ENCODE measurements at places on chromosomes 5 and 9.

DNA sequence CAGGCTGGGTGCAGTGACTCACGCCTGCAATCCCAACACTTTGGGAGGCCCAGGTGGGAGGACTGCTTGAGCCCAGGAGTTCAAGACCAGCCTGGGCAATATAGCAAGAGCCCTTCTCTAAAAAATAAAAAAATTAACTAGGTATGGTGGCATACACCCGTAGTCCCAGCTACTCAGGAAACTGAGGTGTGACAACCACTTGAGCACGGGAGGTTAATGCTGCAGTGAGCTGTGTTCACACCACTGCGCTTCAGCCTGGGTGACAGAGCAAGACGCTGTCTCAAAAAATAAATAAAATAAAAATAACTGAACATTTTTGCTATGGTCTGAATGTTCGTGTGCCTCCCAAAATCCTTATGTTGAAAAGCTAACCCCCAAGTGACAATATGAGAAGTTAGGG, 24.5 kb downstream of the AGTPBP1 start:
- DNase-seq = no peak

DNA sequence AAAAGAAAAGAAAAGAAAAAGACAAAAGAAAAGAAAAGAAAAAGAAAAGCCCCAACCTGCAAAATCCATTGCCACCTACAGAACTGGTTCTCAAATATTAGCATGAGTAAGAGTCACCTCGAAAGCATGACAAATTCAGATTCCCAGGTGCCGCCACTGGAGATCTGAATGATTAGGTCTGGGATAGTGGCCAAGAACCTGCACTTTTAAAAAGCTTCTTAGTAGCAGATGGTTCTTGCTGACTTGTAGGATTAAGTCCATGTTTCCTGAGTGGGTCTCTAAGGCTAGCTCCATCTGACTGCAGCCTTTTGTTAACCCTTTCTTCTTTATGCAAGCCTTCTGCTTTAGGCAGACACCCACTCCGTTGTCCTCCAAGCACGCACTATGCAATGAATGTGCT, 178.5 kb upstream of the CDH18 start:
- no peak for DNase-seq

DNA sequence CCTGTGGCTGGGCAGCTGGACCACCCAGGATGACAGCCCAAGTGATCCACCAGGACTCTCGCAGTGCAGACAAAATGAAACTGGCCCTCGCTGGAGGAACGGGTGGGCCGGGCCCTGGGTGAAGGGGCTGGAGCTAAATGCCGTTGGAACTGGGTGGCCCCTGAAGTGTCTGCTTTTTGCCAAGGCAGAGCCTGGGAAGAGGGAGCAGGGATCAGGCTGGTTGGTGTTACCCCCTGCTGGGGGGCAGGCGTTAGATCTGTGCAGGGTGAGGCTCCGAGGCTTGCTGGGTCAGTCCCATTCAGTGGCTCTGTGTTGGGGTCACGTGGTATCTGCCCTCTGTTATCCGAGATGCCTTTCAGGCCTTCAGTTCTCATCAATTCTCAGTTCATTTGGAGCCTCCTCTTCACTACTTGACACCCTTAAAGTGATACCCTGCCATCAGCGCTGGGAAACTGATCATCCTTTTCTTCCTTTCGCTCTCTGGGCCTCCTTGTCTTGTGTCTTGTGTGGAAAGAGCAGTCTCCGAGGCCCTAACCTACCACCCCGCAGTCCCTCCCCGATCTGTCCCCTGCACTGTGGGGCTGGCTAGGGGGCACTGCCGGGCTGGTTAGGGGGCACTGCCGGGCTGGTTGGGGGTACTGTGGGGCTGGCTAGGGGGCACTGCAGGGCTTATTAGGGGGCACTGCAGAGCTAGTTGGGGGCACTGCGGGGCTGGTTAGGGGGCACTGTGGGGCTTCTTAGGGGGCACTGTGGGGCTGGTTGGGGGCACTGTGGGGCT, 37.3 kb downstream of the COL5A1 start:
- DNase-seq = no peak

GRCh38 chr5:80442742-80443141, 34.9 kb downstream of the ZFYVE16 start:
- no peak for DNase-seq

- no peak for DNase-seq
These were observed 40.1 kb upstream of the RNF180 start for GRCh38 chr5:64125521-64125920.

DNA sequence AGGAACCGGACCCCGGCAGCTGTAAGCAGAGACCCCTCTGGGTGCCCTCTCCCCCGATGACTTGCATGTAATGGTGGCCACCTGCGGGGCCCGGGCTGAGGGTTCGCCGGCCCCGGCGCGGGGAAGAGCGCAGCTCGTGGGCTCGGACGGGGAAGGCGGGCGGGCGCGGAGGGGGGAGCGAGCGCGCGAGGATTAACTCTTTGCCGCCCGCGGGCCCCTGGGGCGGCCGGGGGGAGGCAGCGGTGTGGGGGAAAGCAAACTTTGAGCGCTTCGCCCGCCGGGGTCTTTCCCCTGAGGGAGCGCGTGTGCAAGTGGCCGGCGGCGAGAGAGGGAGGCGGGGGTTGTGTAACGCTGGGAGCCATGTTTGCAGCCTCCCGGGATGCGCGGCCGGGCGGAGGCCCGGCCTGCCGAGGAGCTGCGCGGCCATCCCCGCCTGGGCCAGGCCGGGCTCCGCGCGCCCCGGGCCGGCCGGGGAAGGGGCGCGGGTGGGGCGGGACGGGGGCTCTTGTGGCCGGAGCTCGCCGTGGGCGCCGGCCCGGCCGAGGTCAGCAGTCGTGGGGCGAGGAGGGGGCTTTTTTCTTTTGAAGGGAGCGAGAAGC, 547 bp downstream of the ANP32B start:
- DNase-seq = peak; percentile 73

DNA sequence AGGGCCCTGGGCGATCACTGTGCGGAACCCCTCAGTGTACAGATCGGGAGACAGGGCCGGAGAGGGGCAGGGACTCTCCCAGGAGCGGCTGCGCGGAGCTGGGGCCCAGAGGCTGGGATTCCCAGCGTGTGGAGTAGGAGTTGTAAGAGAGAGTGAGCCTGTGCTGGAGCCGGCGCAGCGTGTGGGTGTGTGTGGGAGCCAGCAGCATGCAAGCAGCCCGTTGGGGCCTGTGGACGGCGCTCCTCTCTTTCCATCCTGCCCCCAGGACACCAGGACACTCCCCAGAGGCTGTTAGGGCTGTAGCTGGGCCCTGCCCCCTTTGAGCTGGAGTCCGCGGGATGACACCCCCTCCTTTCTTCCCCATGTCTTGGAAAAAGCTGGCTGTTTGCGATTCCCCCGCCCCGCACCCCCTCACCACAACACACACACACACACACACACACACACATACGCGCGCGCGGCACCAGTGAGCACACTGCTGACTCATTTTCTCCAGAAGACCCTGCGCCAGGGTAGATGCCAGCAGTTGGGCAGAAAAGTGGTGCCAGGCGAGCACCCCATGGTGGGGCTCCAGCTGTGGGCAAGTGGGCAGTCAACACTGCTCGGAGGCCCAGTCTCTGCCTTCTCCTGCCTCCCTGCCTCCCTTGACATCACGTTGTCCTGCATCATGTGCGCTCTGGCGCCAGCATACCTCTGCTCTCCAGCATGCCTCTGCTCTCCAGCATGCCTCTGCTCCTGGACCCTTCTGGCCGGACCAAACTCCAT, 1.5 kb downstream of the COL27A1 start:
- no peak for DNase-seq

DNA sequence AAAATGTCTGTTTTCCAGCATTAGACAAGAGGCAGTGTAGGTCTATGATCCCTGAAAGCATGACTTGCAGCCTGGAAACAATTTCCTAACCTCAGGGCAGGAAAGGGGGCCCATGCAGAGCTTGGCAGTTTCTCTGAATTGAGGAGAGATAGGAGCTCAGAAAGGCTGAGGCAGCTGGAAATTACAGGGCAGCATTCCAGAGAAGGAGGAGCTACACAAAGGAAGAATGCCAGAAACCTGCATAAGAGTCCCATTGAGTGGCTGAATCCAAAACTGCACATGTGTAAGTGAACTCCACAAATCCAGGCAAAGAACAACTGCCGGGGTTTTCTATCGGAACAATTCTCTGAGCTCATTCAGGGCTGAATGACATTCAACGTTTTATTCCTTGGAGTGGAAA, 346.8 kb downstream of the PIK3R1 start:
- DNase-seq = no peak

- no peak for DNase-seq
These were observed 298.4 kb downstream of the EBF1 start for GRCh38 chr5:158801268-158801667.

- no peak for DNase-seq
These were observed 66.4 kb downstream of the SHC3 start for GRCh38 chr9:89112243-89112642.

- DNase-seq = no peak
These were observed 11.8 kb upstream of the HEXB start for GRCh38 chr5:74673011-74673790.

GRCh38 chr5:83475391-83475863, 3.9 kb downstream of the VCAN start:
- no peak for DNase-seq

DNA sequence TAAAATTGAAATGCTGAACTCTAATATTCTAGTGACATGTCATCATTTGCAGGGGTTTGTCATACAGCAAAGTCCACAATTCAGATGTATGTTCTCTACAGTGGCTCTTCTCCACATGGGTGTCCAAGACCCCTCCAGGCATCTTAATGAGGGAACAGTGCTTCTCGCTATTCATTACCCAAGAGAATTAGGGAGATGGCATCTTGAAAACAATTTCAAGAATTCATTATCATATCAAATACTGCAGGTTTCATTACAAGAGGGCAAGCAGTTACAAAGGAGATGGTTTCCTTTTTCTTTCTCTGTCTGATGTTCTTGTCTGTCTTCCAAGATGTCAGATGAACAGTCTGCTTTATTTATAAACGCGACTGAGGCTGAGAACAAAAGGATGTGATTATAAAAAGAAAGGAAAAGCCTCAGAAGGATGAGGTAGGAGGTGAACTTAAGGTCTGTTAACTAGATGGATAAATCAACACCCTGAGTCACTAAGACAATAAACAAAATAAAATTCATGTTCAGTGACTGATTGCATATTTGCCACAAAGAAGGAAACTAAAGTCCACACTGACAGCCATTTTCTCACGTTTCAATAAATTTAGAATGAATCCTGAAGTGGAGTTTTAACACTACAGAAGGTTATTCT, 326.7 kb upstream of the EFNA5 start:
- DNase-seq = no peak

GRCh38 chr5:164052536-164053093, 547.2 kb downstream of the MAT2B start:
- DNase-seq = no peak

DNA sequence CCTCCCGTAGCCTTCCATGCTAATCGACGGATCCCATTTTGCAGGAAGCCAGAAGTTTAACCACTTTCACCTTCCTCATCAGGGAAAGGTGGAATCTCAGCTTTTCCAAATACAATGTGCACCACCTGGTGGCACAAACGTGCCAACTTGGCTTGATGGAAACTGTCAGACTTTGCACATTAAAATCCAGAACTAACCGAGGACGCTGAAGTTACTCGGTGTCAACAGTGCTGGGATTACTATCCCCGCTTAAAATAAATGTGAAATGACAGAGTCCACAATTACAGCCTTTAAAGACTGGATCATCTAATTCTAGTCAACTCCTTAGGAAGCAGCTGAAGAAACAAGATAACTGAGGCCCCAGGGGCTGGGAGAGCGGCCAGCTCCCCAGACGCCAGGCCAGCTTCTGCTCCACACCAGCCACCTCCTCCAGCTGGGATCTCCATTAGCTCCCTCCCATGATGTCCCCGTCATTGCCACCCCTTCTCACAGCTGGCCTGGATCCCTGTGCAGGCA, 50.1 kb upstream of the RETREG1 start:
- no peak for DNase-seq

DNA sequence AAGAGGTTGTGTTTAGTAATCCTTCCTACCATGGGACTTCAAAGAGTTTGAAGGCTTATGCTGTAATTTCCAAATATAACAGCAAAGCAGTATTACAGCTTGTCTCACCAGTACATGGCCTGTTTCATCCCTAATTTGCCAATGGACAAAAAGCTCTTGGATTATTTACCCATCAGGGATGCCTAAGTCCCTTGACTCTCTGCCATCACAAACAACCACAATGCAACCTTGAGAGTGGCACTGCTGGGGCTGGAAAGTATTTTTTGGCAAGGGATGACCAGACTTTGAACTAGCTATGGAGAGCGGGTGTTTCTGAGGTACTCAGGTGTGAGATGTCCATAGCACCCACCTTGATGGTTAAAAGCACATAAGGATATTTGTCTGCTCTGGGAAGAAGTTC, 9.1 kb downstream of the MAMDC2 start:
- DNase-seq = no peak

- peak; percentile 96 for DNase-seq
These were observed at the start of gene PSMB7 for GRCh38 chr9:124415102-124415851. Gene PSMB7, minus strand, starts transcription at chr9:124415442. Its CDS starts 17 bp downstream, at chr9:124415425.

DNA sequence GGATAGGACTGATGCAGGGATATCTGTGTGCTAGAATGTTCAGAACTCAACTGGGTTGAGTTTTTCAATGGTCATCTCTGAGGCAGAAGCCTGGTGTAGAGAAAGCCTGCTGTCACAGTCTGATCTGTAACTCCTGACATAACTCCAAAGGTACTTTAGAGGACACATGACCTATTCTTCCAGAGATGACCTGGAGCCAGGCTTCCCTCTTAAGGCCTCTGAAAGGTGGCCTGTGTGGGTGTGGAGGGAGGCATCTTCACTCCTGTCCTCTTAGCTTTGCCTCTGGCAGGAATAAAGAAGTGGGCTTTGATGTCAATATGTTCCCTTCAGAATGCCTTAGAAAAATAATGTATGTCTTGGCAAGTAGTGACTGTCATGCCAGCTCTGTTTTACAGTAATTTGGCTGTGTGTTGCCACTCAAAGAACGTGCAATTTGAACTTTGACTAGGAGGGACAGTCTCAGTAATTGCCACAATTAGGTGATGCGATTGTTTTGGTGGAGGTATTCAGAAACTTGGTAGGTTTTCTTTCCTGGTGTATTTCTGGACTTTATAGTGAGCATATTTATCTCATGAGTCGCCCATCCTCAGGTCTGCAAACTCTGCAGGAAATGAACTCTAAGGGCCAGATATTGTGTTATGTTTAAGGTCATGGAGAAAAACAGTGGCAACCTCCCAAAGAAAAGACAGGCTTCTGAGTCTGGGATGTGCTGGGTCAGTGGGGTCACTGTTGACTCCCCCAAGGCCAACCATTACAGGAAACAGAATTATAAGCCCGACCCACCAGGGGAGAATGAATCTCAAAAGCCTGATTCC, 3.2 kb upstream of the C5orf63 start:
- DNase-seq = no peak

Data from type B pancreatic cell (in vitro differentiated cells).